ENCODE measurements at places on chromosomes 1 and 21.
A peak's percentile ranks its signal among the peaks of the same experiment; 100 is the strongest.

DNA sequence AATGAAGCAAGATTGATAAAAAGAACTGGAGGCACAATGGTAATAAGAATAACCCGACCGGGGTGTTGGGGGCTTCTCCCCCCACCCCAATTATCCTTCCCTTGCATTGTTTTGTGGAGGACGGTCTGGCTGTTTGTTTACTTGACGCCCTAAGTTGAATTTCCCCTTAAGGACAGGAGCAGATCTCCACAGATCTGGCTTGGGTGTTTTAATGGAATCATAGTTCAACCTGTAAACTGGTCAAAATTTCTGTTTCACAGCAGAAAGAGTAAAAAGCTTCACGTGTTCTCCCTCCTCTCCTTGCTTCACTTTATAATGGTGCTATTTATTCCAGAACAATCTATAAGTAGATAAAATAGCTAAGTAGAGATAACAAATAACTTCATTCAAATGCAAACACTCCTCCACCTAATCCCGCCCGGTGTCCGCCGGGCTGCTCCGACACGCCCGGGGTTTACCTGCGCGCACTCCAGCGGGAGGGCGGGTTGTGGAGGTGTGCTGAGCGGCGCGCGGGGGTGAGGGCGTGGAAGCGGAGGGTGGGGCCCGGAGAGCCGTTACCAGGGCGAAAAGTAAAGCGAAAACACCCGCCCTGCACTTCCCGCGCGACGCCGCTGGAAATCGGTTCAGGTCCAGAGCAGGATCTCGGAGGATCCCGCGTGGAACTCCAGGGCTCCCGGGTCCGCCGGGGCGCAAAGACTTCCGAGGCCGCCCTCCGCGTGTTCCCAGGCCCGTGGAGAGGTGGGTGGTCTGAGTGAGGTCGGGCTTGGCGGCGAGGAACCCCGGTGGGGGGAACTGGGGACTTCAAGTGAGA, 2.0 kb upstream of the ATF3 start:
- peak; percentile 74 for DNase-seq

DNA sequence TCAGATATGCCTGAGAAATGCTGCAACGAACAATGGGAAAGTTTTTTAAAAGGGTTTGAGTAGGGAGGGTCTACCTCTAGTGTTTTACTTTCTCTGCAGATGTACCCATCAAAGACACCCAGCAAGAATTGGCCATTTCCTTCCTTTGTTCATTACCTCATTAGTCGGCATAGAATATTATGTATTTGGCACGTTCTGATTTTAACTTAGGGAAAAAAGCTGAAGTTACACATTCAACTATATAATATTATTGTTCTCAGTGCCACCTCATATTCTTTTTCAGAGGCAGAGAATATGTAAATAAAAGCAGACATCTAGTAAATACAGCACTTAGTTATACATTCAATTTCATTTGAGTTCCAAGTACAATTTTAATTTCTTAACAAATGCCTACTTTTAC, 83.7 kb upstream of the PPP2R5A start:
- DNase-seq, result no peak

GRCh38 chr1:153698923-153699714, 20.6 kb downstream of the NPR1 start:
- DNase-seq, result no peak

- DNase-seq, result no peak
These were observed 37.8 kb upstream of the PRSS38 start for GRCh38 chr1:227777646-227778045.

- no peak for DNase-seq
These were observed 20.0 kb upstream of the CDCA8 start for GRCh38 chr1:37672136-37672870.

DNA sequence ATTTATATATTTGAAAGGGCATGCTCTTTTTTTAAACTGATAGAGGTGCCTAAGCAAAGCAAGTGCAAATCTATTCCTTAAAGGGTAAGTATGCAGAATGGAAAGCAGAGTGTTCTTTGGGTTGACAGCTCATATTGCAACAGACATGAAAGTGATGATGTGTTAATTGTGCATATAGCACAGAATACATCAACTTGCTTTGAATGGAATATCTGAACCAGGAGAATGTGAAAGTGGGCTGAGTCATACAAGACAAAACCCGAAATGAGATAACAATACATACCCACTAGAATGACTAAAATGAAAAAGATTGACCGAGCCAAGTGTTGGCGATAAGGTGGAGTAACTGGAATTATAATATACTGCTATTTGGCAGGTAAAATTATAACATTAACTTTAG, 4.3 kb downstream of the CR1 start:
- no peak for DNase-seq

- no peak for DNase-seq
These were observed 661 bp downstream of the GBP4 start for GRCh38 chr1:89198081-89198480.

GRCh38 chr21:23886828-23887724, 1720.2 kb downstream of the MRPL39 start:
- DNase-seq, result no peak

DNA sequence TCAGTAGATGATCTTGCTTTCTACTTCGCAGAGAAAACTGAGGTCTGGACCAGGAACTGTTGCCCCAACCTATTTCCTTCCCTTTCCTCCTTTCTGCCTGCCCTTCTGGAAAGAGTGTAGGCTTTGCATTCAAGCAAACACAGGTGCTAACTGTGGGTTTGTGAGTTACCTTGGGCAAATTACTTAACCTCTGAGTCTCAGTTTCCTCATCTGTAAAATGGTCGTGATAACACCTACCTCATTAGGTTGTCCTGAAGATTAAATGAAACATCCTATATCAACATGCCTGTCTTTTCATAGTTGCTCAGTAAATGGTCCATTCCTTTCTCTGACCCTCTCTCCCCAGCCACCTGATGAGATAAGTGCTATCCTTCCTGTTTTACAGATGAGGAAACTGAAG, 9.5 kb upstream of the BLACAT1 start:
- DNase-seq, result no peak

- no peak for DNase-seq
These were observed 28.3 kb upstream of the PCBP3 start for GRCh38 chr21:45615145-45615711.

DNA sequence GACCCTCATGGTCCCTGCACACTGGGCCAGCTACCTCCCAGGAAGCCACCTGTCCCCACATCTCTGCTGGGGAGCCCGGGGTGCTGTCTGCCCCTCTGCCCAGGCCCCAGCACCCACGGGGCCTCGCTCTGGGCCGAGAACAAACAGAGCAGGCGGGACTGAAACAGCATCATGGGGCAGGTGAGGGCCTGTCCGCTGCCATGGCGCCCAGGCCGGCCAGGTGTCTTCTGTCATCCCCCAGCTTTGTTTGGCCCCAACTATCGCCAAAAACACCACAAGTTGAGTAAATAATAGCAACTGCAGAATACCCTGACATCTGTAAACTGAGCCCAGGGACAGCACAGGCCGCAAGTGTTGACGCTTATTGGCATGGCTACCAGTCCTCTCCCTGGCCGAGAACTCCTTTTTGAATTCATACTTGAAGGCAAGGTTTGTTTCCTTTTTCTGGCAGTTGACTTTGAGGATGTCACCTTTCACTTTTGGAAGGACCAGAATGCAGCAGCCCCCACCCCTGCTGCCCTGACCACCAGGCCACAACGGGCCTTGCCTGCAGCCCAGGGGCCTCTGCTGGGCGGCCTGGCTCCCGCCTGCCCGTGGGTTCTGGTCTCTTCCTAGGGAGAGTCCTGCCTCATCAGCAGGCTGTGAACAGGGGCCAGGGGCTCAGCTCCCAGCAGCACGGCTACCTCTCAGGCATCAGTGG, 152.7 kb downstream of the CASZ1 start:
- no peak for DNase-seq

DNA sequence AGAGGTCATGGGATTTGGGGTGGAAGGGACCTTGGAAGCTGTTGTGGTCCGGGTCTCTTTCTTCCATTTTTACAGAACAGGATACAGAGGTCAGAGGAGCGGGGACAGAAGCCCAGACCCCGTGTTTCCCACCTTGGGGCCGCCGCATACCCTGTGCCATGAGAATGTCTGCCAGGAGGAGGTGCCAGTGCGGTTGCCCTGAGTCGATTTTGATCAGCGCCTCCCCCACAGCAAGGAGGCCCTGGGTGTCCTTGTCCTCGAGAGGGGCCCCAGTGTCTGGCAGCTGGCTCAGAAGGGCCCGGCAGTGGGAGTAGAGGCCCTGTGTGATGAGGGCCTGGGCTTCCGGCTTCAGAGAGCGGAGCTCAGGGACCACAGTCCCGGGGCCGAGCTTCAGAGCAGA, 12.3 kb upstream of the MMEL1 start:
- DNase-seq, result no peak

DNA sequence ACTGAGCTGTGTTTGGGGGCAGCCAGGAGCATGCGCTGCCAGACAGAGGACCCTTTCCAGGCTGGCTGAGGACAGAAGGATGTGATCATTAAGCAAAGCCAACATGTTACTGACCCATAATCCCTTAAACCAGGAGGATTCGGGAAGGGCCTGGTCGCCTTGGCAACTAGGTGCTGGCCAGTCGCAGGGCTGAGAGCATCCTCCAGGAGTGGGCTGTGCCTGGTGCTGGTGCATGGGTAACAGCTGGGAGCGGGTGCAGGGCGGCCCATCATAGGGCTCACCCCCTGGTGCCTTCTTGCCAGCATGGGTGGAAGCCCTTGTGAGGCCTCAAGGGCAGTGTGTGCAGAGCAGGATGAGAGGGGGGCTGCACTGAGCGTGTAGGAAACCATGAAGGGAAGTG, 17.2 kb downstream of the CDK18 start:
- no peak for DNase-seq

DNA sequence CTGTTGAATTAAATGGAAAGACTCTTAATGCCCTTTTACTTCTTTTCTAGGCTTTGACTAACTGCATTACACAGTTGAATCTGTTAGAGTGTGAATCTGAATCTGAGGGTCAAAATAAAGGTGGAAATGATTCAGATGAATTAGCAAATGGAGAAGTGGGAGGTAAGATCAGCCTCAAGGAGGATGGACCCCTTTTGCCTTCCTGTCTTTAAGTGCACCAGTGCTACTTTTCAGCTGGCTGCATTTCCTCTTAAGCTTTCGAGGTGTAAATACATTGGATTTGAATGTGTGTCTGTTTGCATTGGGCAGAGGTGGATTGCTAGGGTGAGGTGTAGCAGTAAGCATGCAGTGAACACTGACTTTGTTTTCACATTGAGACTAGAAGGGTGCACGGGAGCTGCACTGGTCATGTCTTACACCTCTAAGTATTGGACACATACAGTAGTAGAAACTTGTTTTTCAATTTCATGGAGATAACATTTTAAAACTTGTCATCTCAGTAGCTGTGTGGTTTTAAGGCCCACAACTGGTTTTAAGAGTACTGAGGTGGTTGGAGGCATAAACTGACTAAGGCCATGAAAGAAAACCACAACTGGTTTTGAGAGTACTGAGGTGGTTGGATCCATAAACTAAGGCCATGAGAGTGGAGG, 35.4 kb downstream of the MIA3 start:
- DNase-seq, result no peak

DNA sequence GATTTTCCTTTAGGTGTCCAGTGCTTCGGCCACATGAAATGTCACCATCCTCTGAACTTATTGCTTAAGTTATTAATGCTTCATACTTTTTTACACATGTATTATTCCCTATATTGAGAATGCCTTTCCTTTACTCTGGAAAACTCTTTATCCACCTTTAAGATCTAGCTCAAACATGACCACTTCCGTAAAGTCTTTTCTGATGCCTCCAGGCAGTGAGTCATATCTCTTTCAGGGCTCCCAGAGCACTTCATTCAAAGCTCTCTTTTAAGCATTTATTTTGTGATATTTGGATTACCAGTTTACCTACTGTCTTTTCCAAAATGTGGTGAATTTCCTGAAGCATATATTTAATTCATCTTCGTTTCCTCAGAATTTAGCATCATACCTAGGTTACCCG, 178.9 kb downstream of the HS2ST1 start:
- DNase-seq, result no peak

GRCh38 chr1:110876748-110877341, 3.9 kb downstream of the CD53 start:
- no peak for DNase-seq
